GM12878 (cell line): ENCODE measurements at places on chromosomes 5 and 9.

GRCh38 chr9:24552526-24553182, 7.0 kb upstream of the IZUMO3 start:
- no peak for DNase-seq

DNA sequence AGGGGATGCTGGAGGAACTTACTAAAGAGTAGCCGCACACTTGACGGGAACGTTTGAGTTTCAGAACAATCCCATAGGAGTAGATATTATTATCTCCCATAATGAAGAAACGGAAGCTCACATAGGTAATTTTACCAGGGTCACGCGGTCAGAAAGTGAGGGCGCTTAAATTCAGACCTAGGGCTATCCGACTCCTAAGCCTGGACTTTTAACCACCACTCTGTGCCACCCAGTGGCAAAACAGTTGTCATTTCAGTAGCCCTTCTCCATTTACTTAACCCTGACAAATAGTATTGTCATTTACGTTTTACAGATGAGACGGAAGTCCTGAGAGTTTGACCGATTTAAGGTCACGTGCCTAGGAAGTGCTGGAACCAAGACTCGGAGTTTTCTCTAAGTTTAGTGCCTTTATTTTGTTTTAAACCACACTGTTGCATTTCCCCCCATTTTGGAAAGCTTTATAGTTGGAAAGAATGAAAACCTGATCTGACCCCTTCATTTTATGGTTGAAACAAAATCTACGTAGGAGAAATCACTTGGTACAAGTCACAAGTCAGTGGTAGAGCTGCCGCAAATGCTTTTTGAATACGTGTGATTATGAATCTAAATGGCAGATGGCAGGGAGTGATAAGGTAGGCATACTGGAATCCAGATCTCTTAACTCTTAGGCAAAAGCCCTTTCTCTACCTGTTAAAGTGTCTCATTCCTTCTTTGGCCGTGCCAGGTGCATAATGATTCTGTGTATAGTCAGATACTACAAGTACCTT, 650 bp downstream of the MRRF start:
- DNase-seq: peak; percentile 38

DNA sequence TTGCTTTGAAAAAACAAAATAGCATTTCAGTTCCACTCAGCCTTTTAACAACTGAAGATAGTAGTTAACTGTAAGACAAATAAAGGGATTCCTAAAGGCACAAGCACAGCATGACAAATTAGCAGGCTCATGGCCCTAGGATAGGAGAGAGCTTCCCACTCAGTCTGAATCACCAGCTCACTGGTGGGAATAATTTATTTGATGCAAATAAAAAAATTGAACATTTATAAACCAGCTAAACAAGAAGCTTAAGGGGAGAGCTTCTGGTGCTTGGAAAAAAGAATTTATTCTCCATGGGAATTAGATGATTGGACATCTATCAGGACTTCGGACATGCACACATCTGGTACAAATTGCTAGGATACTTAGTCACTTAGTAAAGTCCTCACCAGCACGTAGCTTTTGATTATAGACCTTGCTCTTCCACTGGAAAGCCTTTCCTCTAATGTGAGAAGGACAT, 294.1 kb upstream of the TNC start:
- DNase-seq: no peak

- DNase-seq: no peak
These were observed 160.6 kb downstream of the PJA2 start for GRCh38 chr5:109249126-109249525.
